Right cardiac atrium (tissue), 5 donors: ENCODE measurements at places on chromosomes 3 and 15. TPM values are rescaled to one million over a fixed set of nuclear protein-coding genes. Genes with fewer than 3 reads are reported as not detected.

MCTP2 gene
- total RNA-seq, result 1.2 TPM

CRYBG3 gene
- total RNA-seq, result 22.7 TPM

FBXW12 gene
- total RNA-seq, result not detected

TTC21A gene
- total RNA-seq, result 1.9 TPM

NOX5 gene
- total RNA-seq, result 0.17 TPM

CXCR6 gene
- 0.53 TPM for total RNA-seq

ARPP21 gene
- not detected for total RNA-seq

GATM gene
- total RNA-seq, result 22.2 TPM

APEH gene
- total RNA-seq, result 110 TPM

PPARG gene
- 18.9 TPM for total RNA-seq

SPINK8 gene
- total RNA-seq, result not detected

VWA5B2 gene
- not detected for total RNA-seq

ROBO1 gene
- total RNA-seq, result 13.7 TPM

ROPN1 gene
- total RNA-seq, result 0.79 TPM

CCK gene
- total RNA-seq, result not detected

- no peak for DNase-seq
These were observed 57.2 kb downstream of the SLC15A2 start for GRCh38 chr3:121951291-121951919.

- peak; percentile 79 for DNase-seq
These were observed 112.1 kb upstream of the ICE2 start for GRCh38 chr15:60590935-60591495.

GRCh38 chr3:38205472-38205805, 40.1 kb downstream of the OXSR1 start:
- DNase-seq, result no peak

GRCh38 chr3:183692436-183692835, 5.2 kb upstream of the YEATS2 start:
- no peak for DNase-seq

DNA sequence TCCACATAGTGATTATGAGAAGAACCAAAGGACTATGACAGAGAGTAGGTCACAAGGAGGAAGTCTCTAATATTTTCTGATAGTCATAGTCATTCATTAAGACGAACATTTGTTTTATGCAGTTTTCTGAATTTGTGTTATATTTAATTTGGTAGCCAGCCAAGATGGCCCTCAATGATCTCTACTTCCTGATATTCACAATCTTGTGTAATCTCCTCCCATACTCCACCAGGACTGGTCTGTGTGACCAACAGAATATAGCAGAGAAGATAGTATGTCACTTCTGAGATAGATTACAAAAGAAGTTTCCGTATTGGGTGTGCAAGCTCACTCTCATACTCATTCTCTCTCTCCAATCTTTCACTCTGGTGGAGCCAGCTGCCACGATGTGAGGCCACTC, 30.8 kb downstream of the HLTF start:
- no peak for DNase-seq

GRCh38 chr3:156246961-156247725, 126.8 kb downstream of the KCNAB1 start:
- no peak for DNase-seq

GRCh38 chr3:122349171-122349570, 24.1 kb downstream of the CSTA start:
- DNase-seq, result no peak

DNA sequence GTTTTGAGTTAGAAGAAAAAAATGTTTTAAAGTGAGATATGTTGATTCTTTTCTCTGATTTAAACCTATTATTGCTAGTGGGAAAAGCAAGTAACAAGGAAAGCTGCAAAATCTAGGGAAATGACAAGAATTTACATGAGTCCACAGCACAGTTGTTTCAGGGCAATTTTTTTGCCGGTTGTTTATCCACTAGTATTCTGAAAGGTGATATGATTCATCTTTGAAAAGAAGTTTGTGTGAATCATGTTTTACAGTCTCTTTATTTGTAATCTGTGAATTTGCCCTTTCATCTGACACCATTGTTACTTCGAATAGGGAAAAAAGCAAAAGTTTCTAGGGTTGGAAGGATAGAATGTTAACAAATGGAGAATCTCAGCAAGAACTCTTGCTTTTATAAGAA, 894.7 kb downstream of the OTOL1 start:
- no peak for DNase-seq

- DNase-seq, result no peak
These were observed 80.6 kb downstream of the OXSM start for GRCh38 chr3:25870452-25870851.

DNA sequence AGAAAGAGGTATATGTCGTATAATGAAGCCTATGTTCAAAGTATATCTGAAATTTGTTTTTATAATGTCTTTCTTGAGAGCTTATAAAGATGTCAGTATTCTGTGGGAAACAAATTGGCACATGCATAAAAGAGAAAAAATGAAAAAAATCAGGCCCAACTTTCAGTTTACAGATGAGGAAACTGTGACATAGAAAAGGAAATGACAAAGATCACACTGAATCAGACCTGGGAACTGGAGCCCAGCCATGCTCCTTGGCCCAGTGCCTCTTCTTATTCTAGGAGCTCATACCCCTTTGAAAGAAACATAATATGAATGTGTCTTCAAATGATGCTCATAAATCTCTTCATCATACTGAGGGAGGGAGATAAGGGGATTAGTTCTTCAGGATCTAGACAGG, 48.4 kb downstream of the TMEM44 start:
- DNase-seq, result no peak

- DNase-seq, result no peak
These were observed 68.8 kb downstream of the NMNAT3 start for GRCh38 chr3:139608924-139609323.

DNA sequence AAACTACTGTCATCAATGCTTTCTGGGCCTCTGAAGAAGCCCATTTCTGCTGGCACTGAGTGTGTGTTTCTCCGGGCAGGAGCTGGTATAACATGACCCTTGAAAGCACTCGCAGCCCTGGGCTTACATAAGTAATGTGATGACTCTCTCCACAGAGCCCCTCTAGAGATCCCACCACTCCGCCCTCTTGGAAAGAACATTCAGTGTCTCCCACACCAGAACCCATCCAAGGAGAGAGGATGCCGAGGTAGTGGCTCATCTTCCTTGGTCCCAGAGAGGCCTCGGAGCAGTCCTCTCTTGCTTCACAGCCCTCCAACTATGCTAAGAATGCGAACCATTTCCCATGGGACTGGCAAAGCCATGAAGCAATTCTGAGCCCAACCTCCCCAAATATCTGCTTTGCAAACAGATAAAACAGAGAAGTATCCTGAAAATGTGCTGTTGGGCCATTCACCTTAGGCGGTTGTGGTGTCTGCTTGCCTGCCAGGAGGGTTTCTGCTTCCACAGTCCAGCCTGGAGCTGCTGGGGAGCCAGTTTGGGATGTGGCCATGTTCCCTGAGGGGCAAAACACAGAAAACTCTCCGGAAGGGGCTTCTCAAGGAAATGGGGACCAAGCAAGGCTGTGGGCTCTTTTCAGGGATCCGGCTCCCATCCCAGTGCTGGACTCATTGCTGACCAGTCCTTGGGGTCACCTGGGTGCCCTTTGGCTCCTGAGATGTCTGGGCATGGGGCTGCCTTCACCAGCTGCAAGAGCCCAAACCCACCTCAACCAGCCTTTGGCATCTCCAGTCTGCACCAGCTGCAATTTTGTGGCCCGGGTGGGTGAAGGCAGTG, 47.3 kb downstream of the AMOTL2 start:
- DNase-seq, result no peak

GRCh38 chr3:113019182-113020137, 28.7 kb downstream of the GTPBP8 start:
- DNase-seq, result peak; percentile 93

DNA sequence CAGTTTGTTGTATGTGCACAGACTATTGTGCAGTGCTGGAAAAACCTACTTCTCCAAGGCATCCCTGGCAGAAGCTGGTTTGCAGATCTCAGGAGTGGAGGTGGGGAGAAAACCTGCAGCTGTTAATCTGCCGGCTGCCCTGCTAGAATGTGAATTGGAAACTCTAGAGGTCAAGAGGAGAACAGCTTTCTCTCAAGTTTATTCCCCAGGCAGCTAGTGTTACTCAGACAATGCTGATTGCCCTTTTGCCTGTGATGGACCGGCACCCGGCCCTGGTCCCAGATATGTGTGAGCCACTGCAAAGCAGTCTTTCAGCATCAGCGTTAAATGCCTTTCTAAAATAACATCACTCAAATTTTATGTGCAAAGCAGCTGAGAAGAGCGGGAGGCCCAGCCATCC, 129.7 kb upstream of the TPM1 start:
- DNase-seq, result no peak

DNA sequence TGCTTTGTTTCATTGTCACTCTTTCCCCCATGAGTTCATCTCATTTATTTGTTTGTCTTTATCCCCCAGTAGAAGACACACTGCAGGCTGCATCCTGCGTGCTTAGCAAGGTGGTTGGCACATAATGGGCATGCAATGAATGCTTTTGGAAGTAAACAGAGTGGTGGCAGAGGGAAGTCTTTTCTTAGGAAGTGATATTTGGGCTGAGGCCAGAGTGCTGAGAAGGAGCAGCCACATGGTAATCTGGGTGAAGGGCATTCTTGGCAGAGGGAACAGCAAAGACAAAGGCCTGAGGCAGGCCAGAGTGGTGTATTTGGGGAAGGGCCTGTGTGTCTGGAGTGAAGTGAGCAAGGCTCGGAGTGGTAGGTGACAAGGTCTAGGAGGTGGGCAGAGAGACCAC, 17.7 kb upstream of the ADAMTS7 start:
- no peak for DNase-seq

GRCh38 chr3:45890405-45890804, 4.1 kb downstream of the CCR9 start:
- no peak for DNase-seq

DNA sequence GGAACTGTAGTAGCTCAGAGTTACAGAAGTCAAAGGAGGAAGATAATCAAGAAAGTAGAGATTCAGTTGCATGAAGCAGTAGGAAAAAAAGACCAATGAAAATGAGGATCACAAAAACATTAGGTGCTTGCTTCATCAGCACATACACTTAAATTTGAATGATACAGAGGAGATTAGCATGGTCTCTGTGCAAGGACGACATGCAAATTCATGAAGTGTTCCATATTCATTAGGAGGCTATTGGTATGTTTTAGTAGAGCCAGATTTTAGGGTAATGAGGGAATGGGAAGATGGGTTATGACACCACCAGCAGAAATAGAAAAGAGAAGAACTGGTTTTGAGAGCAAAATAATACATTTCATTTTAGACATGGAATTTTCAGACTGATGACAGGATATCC, 21.0 kb upstream of the TTC14 start:
- no peak for DNase-seq

DNA sequence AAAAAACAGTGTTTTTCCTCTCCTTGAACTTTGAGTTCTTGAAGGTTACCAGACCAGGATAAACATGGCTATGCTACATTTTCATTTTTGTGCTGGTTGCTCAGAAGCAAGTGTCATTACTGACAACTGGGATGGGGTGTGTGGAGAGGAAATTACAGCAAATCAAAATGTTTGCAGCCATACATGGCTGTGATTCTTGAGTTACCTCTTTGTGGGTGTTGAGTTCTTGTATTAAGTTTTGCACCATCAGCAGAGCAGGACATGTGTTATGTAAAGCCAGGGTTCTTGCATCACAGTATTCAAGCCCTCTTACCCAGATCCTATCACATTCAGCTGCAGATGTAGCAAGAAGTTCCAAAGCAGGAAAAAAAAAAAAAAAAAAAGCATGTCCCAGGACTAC, 53.9 kb upstream of the ATOSA start:
- no peak for DNase-seq

GRCh38 chr3:185912512-185912911, 25.3 kb downstream of the TRA2B start:
- no peak for DNase-seq

GRCh38 chr15:77384589-77385359, 35.1 kb downstream of the PEAK1 start:
- no peak for DNase-seq

- DNase-seq, result peak; percentile 87
These were observed at the start of gene RIOX2 for GRCh38 chr3:97971679-97972567. TSS of gene RIOX2 (minus strand) at chr3:97972431. CDS start at chr3:97967593, 4,838 bp downstream.

DNA sequence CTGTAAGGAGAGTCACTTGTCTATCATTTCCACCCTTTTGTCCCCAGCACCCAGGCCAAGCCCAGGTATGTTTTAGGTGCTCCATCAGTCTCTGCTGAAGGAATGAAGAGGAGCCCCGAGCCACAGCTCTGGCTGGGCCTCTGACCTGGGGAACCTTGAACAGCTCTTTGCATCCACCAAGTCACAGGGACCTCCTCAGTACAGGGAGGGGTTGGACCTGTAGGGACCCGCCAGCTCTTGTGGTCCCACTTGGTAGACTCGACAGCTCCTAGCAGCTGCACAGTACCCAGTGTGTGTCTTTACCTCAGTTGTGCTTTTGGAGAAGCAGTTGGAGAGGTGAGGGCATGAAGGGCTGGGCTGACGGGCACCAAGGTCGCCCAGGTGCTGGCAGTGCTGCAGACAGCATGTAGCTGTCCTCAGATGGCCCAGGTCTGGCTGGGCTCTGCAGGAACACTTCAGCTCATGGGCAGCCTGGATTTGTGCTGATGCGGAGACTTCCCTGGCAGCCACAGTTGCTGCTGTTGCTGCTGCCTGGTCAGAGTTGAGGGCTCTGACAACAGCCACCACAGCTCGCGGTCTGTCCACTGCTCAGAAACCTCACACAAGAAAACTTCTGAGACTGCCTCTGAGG, 123.6 kb downstream of the CACNA1D start:
- peak; percentile 17 for DNase-seq

DNA sequence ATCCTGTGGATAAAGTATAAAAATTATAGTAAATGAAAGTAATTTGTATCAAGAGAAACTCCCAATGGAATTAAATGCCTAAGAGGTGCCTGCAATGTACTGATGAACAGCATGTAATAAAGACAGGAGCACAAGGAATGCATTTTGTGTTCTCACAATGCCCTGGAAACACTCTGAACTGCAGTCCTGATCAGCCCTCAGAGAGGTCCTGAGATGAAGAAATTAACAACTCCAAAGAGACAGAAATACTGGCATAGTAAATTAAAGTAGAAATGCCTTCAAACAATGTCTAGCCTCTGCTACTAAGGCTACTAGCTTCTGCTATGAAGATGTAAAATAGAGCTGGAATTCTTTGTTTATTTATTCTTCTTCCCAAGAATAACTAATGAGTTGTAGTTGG, 59.9 kb downstream of the CFAP20DC start:
- DNase-seq, result no peak

DNA sequence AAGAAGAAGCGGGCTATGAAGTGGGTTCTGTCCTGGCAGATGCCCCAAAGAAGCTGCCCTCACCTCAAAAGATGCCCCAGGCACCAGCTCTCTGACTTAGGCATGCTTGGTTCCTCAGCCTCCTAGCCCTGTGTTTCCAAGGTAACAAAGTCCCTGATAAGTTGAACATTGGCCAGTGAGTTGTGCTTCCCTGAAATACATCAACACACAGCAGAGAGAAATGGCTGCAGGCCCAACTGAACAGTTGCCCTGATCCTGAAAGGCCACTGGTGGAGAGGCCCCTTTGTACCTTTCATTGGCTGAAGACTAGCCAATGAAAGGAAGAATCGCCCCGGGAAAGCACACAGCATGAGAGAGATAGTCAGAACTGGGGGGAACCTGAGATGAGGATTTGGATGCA, 169.9 kb upstream of the CTNNB1 start:
- no peak for DNase-seq
